ENCODE measurements at places on chromosomes 7 and 10.
A peak's percentile ranks its signal among the peaks of the same experiment; 100 is the strongest.

DNA sequence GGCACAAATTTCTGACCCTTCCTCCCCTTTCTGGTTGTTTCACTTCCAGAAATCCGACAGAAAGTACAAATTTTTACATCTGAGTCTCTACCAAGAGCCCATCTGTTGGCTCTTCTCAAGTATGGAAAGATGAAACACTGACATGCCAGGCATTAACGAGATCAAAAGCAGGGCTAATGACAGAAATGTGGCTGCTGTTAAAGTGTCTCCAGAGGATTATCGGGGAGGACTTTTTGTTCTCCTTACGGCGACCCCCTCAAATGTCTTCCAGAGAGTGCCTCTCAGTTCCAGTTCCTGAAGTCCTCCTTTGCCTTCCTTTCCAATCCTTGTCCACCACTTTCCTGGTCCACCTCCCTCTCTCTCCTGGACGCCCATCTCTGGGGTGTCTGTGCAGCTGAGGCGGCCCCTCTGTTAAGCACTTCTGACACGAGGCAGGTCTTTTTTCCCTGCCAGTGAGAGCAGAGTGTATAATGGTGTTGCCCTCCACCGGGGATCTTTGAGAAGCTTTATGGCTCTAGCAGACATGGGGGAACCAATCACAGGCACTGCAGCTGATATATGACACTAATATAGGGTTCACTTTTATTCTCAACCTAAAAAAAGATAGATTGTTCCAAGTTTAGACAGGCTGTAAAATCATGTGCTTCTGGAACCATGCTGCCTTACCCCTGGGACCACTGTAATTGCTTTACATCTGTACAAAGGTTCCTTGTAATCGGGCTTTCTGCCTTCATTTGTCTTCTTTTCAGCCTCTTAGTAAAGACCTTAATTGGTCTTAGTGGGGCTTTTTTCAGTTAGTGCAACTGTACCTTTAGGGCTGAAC, 757.1 kb downstream of the AUTS2 start:
- no peak for DNase-seq

DNA sequence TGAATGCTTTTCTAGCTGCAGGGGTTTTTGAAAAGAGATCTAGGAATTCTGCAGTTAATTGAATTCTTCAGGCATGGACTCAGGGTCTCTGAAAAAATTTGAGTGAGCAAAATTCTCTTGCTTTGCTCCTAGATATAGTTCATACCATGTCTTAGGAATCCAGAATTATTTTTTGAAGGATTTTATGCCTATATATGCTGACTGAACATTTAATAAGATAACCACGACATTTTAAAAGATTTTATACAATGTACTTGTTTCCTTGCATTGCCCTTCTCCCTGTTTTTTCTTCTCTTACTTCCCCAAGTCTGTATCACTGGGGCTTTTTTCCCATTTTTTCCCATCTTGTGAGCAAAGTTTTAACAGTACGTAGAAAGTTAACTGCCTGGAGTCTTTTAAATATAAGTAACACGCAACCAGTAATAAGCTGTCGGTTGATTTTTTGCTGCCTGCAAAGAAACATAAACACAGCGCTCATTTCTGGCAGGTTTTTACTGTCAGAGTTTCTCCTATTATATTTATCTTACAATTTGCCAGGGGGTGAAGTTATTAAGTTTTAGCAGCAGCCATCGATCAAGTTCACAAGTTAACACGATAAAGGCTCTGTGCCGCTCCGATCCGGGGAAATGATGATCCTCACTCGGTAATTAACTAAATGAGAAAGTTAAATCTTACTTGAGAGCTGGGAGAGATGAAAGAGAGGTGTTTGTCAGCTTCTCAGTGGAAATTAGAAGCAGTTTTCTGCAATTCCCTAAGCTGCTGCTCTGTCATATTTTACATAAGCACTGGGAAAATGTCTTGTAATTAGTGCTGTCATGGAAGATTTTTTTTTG, 81.0 kb downstream of the POLL start:
- DNase-seq: no peak

GRCh38 chr10:83153714-83154113, 985.6 kb upstream of the GHITM start:
- no peak for DNase-seq

- peak; percentile 17 for DNase-seq
Observed at GRCh38 chr10:49310460-49310859, 11.5 kb downstream of the C10orf71 start.

- DNase-seq: no peak
Observed at GRCh38 chr10:33422471-33423153, 88.1 kb upstream of the NRP1 start.

Measured in stimulated activated CD8-positive, alpha-beta memory T cell treated with anti-CD3 and anti-CD28 coated beads, Interleukin-15, amount 100 ng/mL, for 48 hours (primary cell).